HepG2 (cell line): ENCODE measurements at places on chromosomes 2 and 18. TPM values are rescaled to one million over a fixed set of nuclear protein-coding genes. Genes with fewer than 3 reads are reported as not detected.

ERICH2 gene
- total RNA-seq = not detected in 2 replicates

DNA sequence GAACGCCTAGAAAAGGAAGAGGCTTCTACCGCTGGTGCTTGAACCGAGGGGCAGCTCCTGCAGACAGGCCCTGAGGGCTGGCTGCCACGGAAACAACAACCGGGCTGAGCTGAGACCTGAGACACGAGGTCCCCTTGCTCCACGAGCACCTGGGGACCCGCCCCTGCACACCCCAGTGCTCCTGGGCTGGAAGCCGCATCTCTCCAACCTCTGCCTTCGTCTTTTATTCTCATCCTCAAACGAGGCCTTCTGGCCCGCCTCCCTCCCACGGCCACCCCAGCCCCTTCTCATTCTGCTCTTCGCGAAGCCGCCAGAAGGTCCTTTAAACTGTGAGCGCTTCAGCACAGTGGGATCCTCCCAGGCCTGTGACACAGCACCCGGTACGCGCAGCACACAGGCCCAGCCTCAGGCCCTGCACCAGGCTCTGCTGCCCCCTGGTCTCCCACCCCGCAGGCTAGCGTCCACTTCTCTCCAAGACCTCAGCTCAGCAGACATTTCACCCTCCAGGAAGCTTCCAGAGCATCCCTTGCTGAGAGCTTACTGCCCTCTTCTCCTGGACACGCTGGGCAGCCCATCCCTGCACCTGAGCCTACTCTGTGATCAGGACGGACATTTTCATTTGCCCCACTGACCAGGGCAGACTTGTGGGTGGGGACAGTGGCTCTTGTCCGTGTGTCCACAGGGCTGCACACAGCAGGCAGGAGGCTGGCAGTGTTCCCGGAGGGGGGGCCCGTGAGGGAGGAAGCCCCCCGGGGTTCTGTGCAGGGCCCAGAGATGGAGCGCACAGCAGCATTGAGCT is 149.7 kb downstream of the PXDN start:
- H3K36me3 ChIP-seq = no peaks in the 10 kb centered on the region
- no peak overlapping the region for H3K4me3 ChIP-seq
- peaks cover 29% of the 10 kb centered on the region; the same call in 2 of the 3 replicates for H3K27me3 ChIP-seq
- no peak overlapping the region for H3K27ac ChIP-seq
- no peaks in the 10 kb centered on the region for H3K4me1 ChIP-seq

GRCh38 chr2:116696223-116696622 is 1118.3 kb upstream of the DDX18 start:
- H3K4me3 ChIP-seq = no peak overlapping the region
- no peaks in the 10 kb centered on the region for H3K36me3 ChIP-seq
- H3K4me1 ChIP-seq = no peaks in the 10 kb centered on the region
- H3K27me3 ChIP-seq = no peaks in the 10 kb centered on the region
- no peak overlapping the region for H3K27ac ChIP-seq
- no peak for DNase-seq

DNA sequence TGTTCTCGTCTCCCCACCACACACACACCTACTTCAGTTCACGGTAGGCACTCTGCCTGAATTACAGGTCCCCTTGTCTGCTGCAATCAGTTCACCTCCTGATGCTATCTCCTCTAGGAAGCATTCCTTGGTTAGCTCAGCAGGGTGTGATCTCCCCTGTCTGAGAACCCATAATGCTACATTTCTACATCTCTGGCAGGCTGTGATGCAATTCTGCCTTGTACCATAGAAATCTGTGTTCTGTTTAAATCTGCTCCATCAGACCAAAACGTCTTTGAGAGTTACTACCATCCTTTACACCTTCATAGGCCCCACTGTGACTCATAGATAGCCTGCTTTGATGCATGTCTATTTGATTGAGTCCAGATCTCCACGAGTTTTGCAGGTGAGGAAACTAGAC is 103.9 kb downstream of the TTC32 start:
- peaks cover 13% of the 10 kb centered on the region; the same call in 1 of the 3 replicates for H3K27me3 ChIP-seq
- H3K36me3 ChIP-seq = no peaks in the 10 kb centered on the region
- no peak overlapping the region for H3K4me3 ChIP-seq
- H3K4me1 ChIP-seq = no peaks in the 10 kb centered on the region

TYMS gene
- 80.1 and 186 TPM in 2 replicates for total RNA-seq

SCN1A gene
- total RNA-seq = 19.6 and 39.4 TPM in 2 replicates
